ENCODE measurements at places on chromosomes 13 and 19.

DNA sequence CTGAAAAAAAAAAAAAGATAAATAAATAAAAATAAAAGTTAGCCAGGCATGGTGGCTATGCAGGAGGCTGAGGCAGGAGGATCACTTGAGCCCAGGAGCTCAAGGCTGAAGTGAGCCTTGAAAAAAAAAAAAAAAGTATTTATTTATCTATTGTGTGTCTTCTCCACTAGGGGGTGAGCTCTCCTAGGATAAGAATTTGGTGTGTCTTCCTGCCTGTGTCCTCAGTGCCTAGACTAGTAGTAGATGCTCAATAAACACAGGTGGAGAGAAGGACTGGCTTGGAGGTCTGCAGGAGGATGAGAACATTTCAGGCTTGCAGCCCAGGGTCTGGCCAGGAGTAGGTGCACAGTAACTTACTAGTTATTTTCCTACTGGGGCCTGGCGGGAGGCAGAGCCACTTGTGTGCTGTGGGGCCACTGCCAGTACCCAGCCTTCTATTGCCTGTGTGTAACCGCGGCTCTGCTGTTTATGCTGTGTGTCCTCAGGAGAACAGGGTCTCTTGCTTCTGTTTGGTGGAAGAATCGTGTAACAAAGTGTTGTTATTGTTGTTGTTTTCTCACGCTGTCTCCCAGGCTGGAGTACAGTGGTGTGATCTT, 5.4 kb downstream of the LMTK3 start:
- DNase-seq, result no peak

- no peak for DNase-seq
Observed at GRCh38 chr13:29301027-29301426, 294.5 kb downstream of the SLC7A1 start.

GRCh38 chr13:32384702-32385101, 43.2 kb downstream of the N4BP2L1 start:
- DNase-seq, result no peak

DNA sequence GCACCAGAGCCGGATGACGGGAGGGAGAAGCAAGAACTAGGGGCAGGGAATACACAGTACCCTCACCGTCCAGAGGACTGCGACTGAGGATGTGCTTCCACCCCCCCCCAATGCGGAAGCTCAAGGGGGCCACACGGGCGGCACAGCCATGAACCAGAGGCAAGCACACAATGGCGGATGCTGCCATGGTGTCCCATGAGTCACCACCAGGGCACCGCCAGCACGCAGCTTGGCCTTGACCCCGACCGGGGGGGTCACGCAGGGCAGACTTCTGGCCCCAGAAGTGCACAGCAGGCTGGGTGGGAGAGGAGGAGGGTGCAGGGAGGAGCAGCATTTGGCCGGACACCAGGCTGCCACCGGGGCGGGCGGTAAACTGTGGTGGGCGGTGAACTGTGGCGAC, 83.5 kb upstream of the ZNF254 start:
- no peak for DNase-seq

GRCh38 chr19:15437355-15438123, 12.2 kb downstream of the WIZ start:
- no peak for DNase-seq

DNA sequence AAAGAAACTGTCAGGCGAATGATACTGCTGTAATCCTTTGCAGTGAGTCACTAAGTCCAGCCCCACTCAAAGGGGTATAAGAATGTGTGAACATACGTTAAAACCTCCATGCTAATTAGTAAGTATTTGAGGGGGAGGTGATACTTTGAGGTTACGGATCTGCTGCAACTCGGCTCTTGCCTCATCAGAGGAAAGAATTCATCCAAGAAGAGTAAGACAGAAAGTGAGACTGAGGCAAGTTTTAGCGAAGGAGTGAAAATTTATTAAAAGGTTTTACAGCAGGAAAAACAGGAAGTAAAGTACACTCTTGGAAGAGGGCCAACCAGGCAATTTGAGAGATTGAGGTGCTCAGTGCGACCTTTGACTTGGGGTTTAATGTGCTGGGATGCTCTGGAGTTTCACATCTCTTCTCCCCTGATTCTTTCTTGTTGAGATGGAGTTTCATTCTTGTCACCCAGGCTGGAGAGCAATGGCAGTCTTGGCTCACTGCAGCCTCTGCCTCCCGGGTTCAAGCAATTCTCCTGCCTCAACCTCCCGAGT, 9.8 kb downstream of the CLEC4M start:
- DNase-seq, result peak; percentile 1

DNA sequence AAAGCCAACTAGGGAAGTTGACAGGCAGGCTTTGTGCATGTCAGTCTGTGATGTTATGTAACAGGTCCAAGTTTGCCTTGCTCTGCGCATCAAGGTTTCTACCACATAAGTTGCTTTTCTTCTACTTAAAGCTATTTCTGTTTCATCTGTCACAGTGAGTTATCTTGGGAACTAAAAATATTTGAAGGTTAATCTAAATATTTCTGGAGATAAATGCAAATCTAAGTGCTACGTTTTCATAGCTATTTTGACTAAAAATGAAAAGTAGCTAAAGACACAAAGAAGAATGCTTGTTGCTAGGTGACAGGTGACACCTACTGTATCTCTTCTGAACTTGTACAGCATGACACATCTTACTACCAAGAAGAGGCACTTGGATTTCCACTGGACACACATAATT, 135.6 kb downstream of the KLF12 start:
- no peak for DNase-seq

- no peak for DNase-seq
Observed at GRCh38 chr13:113992276-113993005, 18.6 kb upstream of the C13orf46 start.

DNA sequence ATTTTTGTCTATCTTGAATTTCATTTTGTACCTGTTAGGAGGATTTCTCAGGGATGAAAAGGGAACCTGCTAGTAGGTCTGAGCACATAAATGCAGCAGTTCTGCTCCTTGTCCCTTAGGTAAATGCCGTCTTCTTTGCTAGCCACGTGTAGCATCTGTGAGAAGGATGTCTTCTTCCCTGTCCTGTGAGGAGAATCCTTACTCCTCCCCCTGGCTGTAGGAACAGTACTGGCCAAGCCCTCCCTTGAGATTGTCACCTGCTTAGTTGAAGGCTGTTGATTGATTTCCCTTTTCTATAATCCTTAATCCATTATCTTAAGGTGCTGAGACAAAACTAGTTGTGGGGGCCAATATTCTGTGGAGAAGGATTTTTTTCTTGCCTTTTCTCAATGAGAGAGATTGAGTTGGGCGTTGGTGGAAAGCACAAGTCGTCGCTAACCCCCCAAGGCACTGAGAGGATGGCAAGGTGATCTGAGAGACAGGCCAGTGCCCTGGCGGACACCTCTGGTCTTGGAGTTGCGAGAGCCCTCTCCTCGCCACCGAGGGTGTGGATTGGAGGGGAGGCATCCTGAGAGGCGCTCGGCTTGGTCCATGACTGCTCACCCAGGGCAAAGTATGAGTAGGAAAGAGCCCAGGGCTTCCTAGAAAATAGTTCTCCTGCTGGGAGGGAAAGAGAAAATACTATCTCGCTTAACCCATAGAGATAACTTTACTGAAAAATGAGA, 216.7 kb downstream of the ATP8A2 start:
- no peak for DNase-seq

DNA sequence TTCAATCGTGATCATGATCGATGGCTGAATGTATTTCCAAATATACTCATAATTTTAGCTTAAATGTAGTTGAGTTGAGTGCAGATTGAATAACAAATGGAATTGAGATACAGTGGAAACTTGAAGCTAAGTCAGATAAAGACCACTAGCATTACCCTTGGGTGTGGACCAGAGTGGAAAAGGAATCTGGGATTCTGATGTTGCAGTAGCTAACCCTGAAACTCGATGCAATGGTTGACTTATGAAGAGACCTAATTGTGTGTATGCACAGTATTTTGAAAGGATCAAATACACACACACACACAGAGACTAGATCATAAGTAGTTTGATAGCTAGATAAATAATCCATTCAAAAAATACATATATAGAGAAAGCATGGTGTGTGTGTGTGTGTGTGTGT, 135.8 kb downstream of the RXFP2 start:
- no peak for DNase-seq

GRCh38 chr13:59461411-59461810, 702.3 kb downstream of the DIAPH3 start:
- DNase-seq, result no peak

- DNase-seq, result no peak
Observed at GRCh38 chr19:28497137-28497536, 715.8 kb downstream of the UQCRFS1 start.

DNA sequence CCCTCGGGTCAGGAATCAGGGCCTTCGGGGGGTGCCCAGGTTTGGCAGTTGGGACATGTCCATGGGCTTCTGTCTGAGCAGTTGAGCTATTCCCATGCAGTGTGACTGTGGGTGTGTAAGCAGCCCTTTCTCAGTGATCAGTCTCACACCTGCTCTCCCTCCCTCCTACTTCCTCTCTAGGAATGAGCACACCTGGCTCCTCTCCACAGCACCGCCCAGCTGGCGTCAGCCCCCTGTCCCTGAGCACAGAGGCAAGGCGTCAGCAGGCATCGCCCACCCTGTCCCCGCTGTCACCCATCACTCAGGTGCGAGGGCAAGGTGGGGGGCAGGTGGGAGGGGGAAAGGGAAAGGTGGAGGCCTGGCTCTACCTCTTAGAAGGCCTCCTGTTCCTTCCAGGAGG, 25.9 kb downstream of the COMP start:
- DNase-seq, result no peak

DNA sequence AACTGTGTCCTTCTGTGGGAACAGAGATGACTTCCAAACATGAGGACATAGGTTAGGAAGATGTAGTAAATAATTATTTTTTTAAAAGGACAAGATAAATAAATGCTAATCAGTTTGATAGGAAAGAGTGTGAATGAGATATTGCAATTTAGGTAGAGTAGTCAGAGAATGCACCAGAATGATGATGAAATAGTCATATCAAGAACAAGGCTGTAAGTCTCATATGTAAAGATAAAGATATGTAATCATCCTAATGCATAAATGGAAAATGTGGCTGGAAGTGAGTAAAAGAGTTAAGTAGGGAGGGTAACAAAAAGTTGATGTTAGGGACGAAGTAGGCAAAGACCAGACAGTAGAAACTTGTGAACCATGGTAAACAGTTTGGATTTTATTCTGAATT, 1041.7 kb upstream of the MIR17HG start:
- DNase-seq, result no peak

- no peak for DNase-seq
Observed at GRCh38 chr13:105231579-105231978, 1303.9 kb downstream of the EFNB2 start.

- no peak for DNase-seq
Observed at GRCh38 chr13:30091691-30092090, 215.7 kb downstream of the KATNAL1 start.

GRCh38 chr19:42176649-42176989, 40.9 kb downstream of the DEDD2 start:
- DNase-seq, result no peak

GRCh38 chr13:35920816-35921215, 210.4 kb downstream of the DCLK1 start:
- DNase-seq, result no peak

DNA sequence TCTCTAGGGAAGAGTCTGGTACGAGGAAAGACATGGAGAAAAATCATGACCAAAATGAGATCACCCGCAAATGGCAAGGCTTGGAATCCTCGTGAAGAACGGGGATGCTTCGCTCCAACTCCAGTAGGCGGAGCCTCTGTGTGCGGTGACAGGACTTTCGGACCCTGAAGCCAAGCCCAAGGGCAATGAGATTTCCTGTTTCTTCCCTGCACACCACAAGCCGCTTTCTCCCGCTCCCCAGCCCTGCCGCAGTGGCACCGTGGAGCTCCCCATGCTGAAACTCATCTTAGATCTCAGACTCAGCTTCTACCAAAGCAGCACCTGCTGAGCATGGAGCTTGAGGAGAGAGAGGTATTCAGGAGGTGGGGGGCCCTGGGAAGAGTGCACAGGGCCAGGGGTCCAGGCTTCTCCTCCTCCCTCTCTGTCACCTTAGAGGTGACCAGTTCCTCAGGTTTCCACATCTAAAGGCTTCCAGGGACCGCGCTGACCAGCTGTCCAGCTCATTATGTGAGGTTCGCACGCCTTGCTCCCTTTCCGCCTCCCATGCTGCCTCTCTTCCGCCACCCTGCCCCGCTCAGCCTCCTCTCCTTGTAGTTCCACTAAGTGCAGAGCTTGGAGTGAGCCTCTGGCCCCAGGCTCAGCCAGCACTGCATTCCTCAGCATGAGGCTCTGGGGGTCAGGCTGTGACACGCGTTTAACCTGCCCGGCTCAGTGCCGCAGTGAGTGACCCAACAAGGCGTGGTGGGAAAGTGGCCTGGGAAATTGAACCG, 153.8 kb upstream of the SOX1 start:
- no peak for DNase-seq

GRCh38 chr19:35776102-35776788, 881 bp downstream of the ARHGAP33 start:
- no peak for DNase-seq

- DNase-seq, result no peak
Observed at GRCh38 chr19:18506101-18506930, 15.6 kb downstream of the ELL start.

GRCh38 chr19:12779162-12779993, 4.0 kb upstream of the HOOK2 start:
- no peak for DNase-seq

DNA sequence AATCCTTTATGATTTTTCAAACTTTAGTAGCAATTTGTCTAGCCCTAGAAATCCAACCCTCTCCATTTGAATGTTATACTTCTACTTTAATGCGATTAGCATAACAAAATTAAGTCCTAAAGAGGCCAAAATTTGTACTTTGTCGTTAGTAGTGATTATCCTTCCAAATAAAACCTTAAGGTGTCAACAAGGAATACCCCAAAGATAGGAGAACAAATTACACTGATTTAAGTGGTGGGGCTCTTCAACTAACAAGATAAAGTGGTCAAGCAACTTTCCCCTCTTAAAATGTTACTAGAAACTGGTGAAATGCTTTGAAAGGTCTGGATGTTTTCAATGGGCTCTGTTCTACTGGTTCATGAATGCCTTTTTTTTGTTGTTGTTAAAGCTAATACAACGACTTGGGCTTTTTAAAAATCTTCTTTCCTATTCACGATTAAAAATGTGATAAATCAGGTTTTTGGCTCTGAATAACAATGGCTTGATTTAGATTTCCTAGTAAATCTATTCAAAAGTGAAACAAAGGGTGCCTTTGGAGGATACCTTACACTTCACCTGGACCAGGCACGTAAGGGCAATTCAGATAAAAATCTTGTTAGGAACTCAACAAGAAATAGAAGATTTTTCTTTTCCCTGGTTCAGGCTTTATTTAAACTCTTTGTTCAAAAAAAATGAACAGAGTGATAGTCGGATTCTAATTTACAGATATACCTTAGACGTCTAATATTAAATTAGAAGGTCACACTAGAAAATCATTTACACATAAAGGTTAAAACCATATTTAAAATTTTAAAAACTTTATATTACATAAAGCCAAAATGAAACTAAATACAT, 3.1 kb downstream of the SOX21 start:
- no peak for DNase-seq

DNA sequence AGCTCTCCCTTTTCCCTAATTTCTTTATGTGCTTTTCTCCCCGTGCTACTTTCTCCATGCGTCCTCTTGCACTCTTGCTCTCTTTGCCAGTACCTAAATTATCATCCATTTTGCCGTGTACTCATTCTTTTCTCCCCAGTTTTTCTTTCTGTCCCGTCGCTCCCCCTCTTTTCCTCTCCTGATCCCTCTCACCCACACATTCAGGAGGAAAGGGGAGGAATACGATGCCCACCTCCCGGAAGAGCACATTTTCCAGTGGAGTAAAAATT, 821 bp downstream of the ZNF616 start:
- DNase-seq, result no peak

- DNase-seq, result no peak
Observed at GRCh38 chr19:30910485-30911240, 438.6 kb downstream of the TSHZ3 start.
